Breast epithelium (tissue), 4 donors: ENCODE measurements at places on chromosomes 3 and 15.
A peak's percentile ranks its signal among the peaks of the same experiment; 100 is the strongest.

GRCh38 chr15:92882697-92883162 lies 17.4 kb upstream of the CHD2 start:
- H3K27me3 ChIP-seq, result no peaks in the 10 kb centered on the region
- peak overlapping the region; percentile 96 for H3K4me3 ChIP-seq

DNA sequence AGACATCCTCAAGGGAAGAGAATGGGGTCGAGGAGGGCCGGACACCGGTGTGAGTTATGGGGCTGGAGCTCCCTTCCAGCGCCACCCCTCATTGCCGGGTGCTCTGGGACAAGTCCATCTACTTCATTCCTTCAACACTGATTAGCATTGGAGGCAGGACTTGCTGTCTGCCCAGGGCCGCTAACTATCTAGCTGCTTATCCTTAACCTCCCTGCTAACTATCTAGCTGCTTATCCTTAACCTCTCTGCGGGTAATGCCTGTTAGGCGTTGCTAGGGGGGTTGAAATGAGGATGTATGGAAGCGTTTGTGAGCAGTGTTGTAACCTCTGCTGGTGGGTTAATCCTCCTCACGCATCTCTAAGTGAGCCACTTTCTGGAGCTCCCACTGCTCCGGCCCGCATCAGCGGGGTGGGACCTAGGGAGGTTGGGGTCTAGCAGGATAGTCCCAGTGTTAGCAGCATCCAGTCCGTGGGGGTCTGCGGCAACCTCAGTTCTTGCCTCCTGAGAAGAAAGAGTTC lies 10.9 kb upstream of the CHAC1 start:
- H3K27me3 ChIP-seq, result no peaks in the 10 kb centered on the region
- peaks cover 12% of the 10 kb centered on the region for H3K4me1 ChIP-seq
- peak overlapping the region; percentile 77 for H3K4me3 ChIP-seq
- DNase-seq, result no peak

DNA sequence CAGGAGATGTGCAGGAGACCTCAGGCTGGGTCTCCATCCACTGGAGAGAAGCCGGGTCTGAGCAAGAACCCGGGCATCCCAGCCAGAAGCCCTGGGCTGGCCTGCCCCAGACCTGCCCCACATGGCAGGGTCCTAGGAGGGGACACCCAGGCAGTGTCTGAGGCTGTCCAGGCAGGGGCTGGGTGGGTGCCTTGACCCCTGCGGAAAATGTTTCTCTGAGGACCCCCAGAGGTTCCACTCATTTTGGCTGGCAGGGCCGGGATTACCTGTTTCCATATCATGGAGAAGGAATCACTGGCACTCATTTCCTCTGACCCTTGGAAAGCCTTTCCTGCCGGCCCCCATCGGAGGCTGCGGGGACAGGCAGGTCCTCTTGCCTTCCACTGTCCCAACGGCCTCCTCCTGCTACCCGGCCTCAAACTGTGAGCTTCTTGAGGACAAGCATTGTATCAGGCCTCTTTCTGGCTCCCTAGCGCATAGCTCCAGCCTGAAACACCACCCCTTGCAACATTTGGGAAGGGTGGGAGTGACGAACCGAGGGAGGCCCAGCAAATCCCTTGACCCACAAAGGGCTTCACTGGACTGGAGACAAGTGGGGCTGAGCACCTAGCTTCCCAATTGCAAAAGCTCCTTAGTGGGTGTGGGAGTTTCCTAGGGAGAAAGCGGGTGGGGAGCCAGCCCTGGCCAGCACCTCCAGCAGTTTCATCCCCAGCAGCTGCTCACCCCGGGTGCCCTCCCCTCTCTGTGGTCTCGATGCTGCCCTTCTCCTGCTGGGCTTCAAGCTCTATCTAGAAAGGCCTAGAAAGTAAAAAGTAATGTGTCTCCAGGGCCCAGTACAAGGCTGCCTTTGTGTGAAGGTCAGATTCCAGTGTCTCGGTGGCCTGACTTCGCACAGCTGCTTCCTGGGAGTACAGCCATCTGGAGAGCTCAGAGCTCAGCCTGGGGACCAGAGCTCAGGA lies 29.7 kb downstream of the ACSBG1 start:
- H3K27me3 ChIP-seq, result peaks cover 5% of the 10 kb centered on the region
- no peaks in the 10 kb centered on the region for H3K4me1 ChIP-seq
- no peak for DNase-seq
- no peak overlapping the region for H3K4me3 ChIP-seq

DNA sequence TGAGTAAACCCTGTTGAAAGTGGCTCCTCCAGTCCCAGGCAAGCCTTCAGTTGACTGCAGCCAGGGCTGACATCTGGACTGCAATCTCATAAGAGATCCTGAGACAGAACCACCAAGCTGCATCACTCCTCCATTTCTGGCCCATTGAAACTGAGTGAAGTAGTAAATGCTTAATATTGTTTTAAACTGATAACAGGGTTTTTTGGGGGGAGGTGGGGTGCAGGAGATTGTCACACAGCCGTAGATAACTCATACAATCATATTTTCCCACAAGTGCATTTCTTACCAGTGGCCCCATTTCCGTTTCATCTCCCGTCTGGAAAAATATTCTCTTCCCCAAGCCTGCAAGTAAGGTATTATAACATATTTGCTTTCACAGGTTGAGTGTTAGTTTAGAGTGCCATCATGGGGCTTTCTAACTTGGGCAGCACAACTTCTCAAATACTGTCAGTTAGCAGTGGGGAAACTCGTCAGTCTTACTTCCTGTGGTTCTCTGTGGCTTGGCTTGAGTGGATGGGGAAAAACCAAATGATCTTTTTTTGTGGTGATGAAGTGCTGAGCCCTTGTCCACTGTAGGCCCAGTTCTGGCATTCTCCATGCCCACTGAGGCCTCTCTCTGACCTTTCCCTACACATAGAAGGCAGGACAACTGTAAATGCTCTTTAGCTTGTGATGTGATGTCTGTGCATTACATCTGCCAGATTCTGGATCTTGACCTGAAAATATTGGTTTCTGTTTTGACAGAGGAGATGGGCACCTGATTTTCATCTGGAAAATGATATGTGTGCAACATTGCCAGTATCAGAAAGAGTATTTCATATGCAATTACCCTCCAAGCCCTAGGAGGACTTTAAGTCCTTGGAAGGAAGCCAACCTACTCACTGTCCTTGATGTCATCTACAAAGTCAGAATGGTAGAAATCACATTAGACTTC lies 90.1 kb upstream of the BHLHE40 start:
- H3K27me3 ChIP-seq, result no peaks in the 10 kb centered on the region
- DNase-seq, result no peak
- H3K27ac ChIP-seq, result no peak overlapping the region
- no peak overlapping the region for H3K4me3 ChIP-seq
- H3K4me1 ChIP-seq, result no peaks in the 10 kb centered on the region
- no peaks in the 10 kb centered on the region for H3K36me3 ChIP-seq

DNA sequence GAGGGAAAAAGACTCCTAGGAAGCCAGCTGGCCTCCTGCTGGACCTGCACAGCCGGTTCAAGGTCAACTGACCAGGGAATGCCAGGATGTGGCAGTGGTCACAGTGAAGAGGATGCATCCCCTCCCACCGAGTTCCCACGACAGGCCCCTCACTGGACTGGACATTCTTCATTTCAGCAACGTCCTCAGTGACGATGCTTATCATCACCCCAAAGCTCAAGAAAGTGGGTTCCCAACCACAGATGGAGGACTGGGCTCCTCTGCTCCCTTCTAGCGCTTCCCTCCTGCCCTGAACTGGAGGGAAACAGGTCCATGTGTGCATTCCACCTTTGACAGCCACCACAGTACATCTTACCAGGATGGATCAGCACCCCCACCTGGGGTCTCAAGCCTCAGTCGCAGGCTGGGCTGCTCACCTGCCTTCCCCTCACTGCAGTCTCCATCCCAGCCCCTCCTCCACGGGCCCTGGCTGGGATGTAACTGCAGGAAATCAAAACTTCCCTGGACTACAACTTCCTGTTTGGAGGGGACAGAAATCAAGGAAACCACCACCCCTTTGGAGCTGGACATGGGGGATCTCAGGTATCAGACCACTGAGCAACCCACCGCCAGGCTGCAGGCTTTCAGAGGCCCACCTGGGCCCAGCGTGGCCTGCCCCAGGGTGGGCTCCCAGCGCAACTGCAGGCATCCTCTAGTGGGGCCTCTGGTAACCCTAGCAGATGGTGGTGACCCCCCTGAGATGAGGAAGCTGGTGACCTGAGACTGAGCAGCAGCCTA lies 7.3 kb downstream of the CALML4 start:
- H3K27me3 ChIP-seq, result no peaks in the 10 kb centered on the region
- no peak overlapping the region for H3K4me3 ChIP-seq
- H3K36me3 ChIP-seq, result no peaks in the 10 kb centered on the region

- DNase-seq, result no peak
- H3K27ac ChIP-seq, result no peak within 1 kb of the TSS
- H3K4me3 ChIP-seq, result no peak within 1 kb of the TSS
- H3K27me3 ChIP-seq, result no peaks in the 10 kb centered on the region
- H3K36me3 ChIP-seq, result no peaks in the 10 kb centered on the region
- no peaks in the 10 kb centered on the region for H3K4me1 ChIP-seq
These were observed at the start of gene ITIH4 for GRCh38 chr3:52830535-52831258. Gene ITIH4, minus strand, starts transcription at chr3:52830672. Its CDS starts 30 bp downstream, at chr3:52830642.
